ENCODE measurements at places on chromosomes 11 and 22.

- DNase-seq, result no peak
These were observed 87.4 kb upstream of the DRD2 start for GRCh38 chr11:113562576-113562975.

GRCh38 chr11:126039485-126040271, 23.0 kb downstream of the CDON start:
- no peak for DNase-seq

- DNase-seq, result no peak
These were observed at the start of gene PRDM11 for GRCh38 chr11:45146072-45147016. Gene PRDM11 (plus strand): TSS chr11:45146639. CDS start chr11:45181767, 35,128 bp downstream.

GRCh38 chr11:44718057-44718456, 8.7 kb upstream of the TSPAN18 start:
- DNase-seq, result no peak

DNA sequence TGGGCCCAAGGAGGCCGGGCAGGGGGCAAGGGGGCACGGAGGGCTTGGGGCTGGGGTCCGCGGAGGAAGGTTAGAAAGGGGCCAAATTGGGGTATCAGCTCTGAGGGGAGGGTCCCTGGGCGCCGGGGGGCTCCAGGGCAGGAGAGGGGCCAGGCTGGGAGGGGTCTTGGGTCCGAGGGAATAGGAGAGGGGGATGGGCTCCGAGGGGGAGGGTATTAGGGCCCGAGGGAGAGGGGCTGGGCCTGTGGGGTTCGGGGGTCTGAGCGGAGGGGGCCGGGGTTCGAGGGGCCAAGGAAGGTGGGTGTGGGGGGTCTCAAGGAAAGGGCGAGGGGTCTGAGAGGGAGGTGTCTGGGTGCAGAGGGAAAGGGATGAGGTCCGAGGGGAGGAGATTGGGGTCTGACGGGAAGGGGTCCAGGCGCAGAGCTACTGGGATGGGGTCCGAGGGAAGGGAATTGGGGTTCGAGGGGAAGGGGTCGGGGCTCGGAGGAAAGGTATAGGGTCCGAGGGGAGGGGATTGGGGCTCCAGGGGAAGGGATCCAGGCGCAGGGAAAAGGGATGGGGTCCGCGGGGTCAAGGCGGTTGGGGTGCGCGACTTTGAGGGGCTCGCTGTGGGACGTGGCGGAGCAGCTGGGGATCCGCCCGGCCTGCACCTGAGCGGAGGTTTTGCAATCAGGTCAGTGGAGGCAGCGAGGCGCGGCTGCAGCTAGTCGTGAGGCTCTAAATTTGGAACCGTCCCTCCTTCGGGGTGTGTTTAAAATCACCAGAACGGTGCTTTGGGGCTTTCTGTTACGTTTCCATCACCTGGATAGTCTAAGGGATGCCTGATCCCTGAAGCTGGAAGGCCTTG, 728 bp downstream of the CTTN start:
- no peak for DNase-seq

- DNase-seq, result peak; percentile 40
These were observed 120.6 kb downstream of the MICAL3 start for GRCh38 chr22:17903564-17904295.

DNA sequence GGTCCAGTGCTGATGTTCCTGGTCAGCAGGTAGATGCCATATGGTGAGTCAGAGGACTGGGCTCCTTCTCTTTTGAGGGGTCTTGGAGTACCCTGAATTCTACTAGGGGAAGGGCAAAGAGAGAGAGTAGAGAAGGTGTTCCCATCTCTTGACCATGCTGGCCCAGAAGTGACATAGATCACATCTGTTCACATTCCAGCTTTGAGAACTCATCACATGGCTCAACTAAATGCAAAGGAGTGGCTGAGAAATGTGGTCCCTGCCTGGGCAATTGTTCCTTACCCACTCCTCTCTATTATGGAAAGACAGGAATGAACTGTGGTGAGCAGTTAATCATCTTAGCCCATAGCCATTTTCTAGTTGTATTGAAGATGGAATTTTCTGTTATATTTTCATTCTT, 105.4 kb upstream of the TIMP3 start:
- no peak for DNase-seq

GRCh38 chr11:130608287-130608686, 159.8 kb downstream of the ADAMTS15 start:
- no peak for DNase-seq

GRCh38 chr11:13889552-13890249, 72.8 kb upstream of the SPON1 start:
- DNase-seq, result no peak
